Renal cortical epithelial cell (primary cell): ENCODE measurements at places on chromosomes 5 and 9. TPM values are rescaled to one million over a fixed set of nuclear protein-coding genes. Genes with fewer than 3 reads are reported as not detected.

The LRRC70 gene
- 0.52 and 1.7 TPM in 2 replicates for total RNA-seq

The FAM169A gene
- 5.6 and 6.9 TPM in 2 replicates for total RNA-seq

The PKD2L2 gene
- total RNA-seq: 0.05 TPM in 1 of 2 replicates, not detected in the other

- DNase-seq: no peak
Observed at GRCh38 chr5:6453937-6454560, 5.4 kb downstream of the UBE2QL1 start.

- peak; percentile 57 for DNase-seq
Observed at GRCh38 chr9:33782395-33783152, 12.8 kb upstream of the PRSS3 start.

- DNase-seq: no peak
Observed at GRCh38 chr9:34492051-34492450, 30.7 kb downstream of the ENHO start.
